Natural killer cell treated with Interleukin-12 subunit alpha and Interleukin-12 subunit beta and Interleukin-15 and Interleukin-18, amount 100 ng/mL, for 72 hours (primary cell): ENCODE measurements at places on chromosomes 6 and 20. TPM values are rescaled to one million over a fixed set of nuclear protein-coding genes. Genes with fewer than 3 reads are reported as not detected.

The FLOT1 gene
- total RNA-seq, result 319 TPM

DNA sequence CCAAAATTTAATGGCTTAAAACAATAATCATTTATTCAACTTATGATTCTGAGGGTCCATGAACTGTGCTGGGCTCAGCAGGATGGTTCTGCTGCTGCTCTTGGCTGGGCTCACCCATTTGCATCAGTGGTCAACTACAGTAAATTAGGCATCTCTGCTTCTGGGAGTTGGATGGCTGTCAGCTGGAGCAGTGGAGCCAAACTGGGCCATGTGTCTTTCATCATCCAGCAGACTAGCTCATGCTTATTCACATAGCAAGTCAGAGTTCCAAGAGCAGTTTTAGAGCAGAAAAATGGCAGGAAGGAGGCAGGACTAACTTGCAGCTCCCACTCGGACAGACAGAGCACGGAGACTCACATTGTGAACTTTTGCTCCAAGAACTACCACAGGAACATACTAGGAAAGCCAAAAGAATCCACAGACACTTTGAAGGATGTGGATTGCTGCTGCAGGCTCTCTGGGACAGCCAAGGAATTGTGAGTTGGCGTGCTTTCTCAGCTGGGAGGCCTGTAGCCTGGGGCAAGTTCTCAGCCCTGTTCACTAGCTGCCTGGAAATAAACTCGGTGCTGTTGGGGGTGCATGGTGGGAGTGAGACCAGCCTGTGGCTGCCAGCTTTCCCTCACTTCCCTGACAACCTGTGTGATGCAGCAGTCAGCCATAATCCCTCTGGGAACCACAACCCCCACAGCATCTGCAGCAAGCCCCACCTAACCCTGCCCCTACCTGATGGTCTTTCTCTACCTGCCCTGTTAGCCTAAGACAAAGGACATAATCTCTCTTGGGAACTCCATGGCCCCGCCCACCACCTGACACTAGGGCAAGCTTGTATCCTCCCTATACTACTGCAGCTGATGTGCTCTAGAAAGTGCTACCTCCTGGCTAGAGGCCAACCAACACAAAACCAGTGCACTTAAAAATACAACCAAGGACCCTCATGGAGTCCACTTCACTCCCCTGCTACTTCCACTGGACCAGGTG is 129.0 kb downstream of the JPH2 start:
- no peaks in the 10 kb centered on the region for H3K36me3 ChIP-seq
- DNase-seq, result no peak
- no peak overlapping the region for H3K27ac ChIP-seq
- H3K27me3 ChIP-seq, result peaks cover 33% of the 10 kb centered on the region
- H3K4me3 ChIP-seq, result no peak overlapping the region

DNA sequence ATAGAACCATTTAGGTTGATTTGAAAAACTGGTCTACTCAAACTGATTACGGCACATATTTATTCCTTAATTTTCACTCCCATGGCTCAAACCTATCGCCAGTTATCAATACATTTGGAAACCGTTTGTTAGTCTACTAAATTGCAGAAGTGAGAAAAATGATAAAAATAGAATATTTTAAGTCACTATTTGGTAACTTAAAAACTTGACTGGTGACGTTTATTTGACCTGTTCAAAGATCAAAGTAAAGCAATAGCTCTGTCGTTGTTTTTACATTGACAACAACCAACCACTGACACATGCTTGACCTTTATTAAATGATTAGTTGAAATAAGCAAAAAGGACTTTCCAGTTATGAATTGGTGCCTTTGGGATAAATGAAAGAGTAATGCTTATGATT is 402.9 kb upstream of the MAP3K7 start:
- no peaks in the 10 kb centered on the region for H3K27me3 ChIP-seq
- DNase-seq, result no peak
- no peaks in the 10 kb centered on the region for H3K4me1 ChIP-seq
- no peak overlapping the region for H3K4me3 ChIP-seq

DNA sequence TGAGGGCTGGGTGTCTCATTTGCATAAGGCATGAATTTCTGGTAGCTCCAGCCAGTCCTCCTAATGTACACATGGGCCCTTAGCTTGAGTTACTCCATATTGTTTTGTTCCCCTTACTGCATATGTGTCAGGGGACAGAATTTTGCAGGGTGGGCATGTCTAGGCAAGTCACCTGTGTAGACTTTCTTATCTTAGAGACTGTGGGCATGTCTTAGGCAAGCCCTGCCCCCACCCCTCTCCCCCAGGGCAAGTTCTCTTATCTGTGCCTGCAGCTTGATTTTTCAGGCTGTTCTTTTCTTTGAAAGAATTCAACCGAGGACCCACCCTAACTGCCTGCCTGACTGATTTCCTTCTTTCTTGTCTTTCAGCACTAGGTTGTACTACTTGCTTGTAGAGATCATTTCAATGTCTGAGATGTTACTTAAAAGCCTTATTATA is 32.1 kb downstream of the NHLRC1 start:
- peaks cover 4% of the 10 kb centered on the region for H3K36me3 ChIP-seq
- no peak overlapping the region for H3K4me3 ChIP-seq
- H3K27me3 ChIP-seq, result peaks cover 10% of the 10 kb centered on the region
- DNase-seq, result no peak
